CD4-positive, alpha-beta T cell treated with Interleukin-17A for 1 hour (primary cell): ENCODE measurements at places on chromosomes 11 and 22.

GRCh38 chr22:22197993-22198402 is 46.6 kb upstream of the VPREB1 start:
- no peak for DNase-seq

- DNase-seq: no peak
Observed at GRCh38 chr11:69210310-69211035, 54.7 kb downstream of the SMIM38 start.

- peak; percentile 60 for DNase-seq
Observed at GRCh38 chr22:26579331-26579886, 10.5 kb downstream of the TPST2 start.

GRCh38 chr22:23457380-23457985 is 122.6 kb downstream of the IGLL1 start:
- no peak for DNase-seq
